Skeletal muscle cell (primary cell): ENCODE measurements at places on chromosomes 11 and 22.
A peak's percentile ranks its signal among the peaks of the same experiment; 100 is the strongest.

DNA sequence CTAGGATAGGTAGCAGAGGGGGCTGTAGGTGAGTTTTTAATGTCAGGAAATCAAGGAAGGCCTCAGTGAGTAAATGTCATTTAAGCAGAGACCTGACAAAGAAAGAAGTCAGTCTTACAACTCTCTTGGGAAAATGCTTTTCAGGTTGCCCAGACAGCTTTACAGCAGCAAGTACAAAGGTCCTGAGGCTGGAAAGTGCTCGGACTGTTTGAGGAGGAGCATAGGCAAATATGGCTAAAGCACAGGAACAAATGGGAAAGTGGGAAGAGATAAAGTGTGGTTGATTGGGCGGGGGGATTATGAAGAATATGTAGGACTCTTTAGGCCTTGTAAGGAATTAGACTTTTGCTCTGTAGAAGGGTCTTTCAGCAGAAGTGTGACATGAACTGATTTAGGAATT is 125.4 kb downstream of the ARHGAP42 start:
- DNase-seq: no peak

DNA sequence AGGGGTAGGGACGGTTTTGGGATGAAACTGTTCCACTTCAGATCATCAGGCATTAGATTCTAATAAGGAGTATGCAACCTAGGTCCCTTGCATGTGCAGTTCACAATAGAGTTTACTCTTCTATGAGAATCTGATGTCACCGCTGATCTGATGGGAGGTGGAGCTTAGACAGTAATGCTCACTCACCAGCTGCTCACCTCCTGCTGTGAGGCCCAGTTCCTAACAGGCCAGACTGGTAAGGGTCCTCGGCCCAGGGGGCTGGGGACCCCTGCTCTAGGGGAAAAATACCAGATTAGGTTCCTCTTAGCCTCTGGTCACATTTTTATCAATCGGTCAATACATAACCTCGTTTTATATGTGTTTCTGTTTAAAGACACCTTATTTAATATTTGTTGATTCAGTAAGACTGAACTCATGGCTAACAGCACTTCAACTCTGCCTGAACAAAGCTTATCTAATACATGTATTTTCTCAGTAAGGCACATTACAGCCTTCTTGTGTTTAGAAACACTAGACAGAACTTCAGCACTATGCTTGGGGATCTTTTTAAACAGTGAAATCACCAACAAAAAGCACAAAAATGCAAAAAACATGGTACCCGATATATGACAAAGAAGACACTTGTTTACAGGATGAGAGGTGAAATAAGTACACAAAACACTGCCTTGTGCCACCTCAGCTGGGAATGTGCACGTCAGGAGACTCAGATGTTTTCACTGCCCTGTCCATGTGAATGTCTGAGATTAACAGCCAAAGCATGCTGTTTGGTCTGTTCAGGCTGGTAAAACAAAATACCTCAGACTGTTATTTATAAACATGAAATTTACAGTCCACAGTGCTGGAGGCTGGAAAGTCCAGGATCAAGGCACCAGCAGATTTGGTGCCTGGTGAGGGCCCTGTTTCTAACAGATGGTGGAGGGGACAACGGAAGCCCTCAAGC is 107.5 kb downstream of the USP35 start:
- DNase-seq: no peak

GRCh38 chr11:111698852-111699559 is 67.2 kb downstream of the PPP2R1B start:
- peak; percentile 46 for DNase-seq

- DNase-seq: peak; percentile 63
Measured at GRCh38 chr11:63871962-63872799, 33.3 kb downstream of the MARK2 start.

GRCh38 chr22:31488346-31488883 is 1.2 kb downstream of the EIF4ENIF1 start:
- no peak for DNase-seq

DNA sequence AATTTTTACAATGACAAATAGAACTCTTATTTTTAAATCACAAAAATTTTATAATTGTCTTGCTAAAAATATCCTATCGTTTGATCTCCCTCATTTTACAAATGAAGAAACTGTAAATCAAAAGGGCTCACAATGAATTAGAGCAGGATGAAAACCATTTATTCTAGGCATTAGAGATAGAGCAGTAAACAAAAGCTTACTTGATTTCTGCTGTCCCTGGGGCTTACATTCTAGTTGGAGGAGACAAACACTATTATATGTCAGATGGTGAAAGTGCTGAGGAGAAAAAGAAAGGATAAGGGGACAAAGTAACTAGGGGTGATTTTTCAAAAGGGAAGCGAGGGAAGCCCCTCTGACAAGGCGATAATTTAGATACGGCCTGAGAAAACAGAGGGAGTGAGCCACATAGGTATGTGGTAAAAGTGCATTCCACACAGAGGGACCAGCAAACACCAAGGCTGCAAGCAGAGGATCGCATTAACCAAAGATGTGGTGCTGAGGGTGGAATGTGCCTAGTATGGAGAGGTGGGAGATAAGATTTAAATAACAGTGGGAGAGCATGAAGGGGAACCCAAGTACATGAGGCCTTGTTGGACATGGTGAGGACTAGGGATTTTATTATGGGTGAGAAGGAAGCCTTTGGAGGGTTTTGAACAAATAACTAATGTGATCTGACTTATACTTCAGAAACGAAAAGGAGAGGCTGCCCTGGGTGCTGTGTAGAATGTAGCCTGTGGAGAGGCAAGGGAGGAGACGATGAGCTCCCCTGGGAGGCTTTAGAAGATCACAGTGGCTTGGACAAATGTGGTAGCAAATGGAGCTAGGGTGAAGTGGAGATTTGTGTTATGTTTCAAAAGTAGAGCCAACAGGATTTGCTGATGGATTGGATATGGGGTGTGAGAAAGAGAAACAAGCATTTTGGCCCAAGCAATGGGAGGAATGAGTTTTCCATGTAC is 62.1 kb downstream of the PDHX start:
- no peak for DNase-seq

DNA sequence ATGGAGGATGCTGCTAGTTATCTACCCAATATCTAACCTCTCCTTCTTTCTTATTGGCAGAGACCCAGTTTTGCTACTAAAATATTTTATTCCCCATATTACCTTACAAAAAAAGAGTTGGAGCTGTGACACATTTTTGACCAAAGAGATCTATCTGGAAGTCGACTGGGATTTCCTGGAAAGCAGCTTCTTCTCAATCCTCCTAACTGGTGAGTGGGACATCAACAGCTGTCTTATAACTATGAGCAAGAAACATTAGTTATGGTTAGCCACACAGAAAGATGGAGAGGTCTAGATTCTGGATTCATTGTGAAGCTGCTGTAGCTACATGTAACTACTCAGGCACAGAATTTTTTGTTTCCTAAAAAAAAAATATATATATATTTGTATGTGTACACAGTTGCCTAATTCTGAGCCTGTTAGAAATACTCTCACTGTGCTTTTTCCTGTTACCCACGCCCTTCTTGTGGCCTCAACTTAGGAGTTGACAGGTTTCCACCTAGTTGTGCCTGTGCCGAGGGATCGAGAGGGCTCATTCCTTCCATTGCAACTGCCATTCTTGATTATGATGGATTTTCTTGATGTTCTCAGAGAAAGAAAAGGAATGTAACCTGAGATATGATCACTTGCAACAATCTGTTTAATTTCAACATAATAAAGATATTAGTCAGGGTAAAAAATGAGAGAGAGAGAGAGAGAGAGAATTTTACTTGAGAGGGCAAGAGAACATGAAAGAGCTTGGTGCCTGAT is 142.0 kb downstream of the SLC17A6 start:
- no peak for DNase-seq

DNA sequence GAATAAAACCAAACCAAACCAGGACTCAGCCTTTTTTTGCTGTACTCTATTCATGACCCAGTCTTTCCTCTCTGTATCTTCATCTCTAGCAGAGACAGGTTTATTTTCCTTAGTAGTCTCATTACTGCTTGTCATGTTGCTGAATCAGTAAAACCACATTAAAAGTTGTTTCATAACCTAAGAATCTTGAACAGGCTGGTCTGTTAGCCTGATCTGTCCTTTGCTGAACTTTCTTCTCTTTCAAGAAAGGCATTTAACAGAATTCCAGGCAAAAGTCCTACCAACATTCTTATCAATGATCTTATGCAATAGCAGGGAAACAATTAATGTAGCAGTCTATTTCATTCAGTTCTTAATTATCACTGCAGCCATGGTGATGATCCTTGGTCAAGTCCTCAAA is 197.7 kb downstream of the CASP12 start:
- DNase-seq: peak; percentile 47

DNA sequence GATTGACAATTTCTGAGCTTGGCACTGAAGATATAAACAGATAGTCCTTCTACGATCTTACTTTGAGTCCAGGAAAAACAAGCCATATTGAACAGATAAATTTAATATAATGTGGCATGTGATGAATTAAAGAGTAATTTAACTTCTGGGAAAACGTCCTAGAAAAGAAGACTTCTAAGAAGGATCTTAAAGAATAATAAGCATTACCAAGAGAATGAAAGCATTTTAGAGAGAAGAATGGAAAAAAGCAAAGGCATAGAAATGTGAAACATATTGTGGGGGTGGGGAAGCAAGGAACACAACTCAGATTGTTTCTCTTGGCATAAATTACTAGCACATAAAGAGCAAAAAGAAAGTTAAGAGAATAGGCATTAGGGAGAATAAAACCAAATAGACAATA is 5.4 kb downstream of the DDIAS start:
- DNase-seq: no peak

GRCh38 chr11:31560842-31561476 is 51.4 kb downstream of the ELP4 start:
- no peak for DNase-seq

DNA sequence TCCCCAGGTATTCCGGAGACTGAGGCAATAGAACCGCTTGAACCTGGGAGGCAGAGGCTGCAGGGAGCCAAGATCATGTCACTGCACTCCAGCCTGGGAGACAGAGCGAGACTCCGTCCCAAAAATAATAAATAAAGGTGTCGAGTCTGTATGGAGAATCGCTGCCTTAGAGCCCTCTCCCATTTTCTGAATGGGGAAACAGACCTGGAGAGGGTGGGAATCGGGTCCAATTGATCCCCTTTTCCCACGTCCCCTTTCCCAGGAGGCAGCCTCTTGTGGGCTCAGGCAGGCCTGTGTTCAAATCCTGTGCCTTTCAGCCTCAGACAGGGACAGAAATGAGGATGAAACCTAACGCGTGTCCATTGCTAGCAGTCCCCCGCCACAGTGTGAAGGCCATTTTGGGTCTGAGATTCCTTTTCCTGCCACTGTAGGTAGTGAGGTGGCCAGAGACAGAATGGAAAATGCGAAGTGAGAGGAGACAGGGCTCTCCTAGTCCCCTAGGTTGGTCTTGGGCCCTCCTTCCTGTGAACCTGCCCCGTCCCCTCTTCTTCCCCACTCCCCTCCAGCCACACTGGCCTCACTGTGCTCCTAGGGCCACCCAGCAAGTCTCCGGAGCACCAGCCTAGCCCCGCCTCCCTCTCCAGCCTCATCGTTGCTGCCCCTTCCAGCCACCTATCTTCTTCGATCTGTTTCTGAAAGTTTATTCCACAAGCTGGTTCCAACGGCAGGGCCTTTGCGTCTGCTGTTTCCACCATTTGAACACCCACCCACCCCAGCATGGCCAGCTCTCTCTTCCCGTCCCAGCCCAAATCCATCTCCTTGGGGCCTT is 2.7 kb upstream of the POLDIP3 start:
- no peak for DNase-seq

- DNase-seq: no peak
Measured at GRCh38 chr22:48510599-48510998, 1317.1 kb downstream of the BRD1 start.

DNA sequence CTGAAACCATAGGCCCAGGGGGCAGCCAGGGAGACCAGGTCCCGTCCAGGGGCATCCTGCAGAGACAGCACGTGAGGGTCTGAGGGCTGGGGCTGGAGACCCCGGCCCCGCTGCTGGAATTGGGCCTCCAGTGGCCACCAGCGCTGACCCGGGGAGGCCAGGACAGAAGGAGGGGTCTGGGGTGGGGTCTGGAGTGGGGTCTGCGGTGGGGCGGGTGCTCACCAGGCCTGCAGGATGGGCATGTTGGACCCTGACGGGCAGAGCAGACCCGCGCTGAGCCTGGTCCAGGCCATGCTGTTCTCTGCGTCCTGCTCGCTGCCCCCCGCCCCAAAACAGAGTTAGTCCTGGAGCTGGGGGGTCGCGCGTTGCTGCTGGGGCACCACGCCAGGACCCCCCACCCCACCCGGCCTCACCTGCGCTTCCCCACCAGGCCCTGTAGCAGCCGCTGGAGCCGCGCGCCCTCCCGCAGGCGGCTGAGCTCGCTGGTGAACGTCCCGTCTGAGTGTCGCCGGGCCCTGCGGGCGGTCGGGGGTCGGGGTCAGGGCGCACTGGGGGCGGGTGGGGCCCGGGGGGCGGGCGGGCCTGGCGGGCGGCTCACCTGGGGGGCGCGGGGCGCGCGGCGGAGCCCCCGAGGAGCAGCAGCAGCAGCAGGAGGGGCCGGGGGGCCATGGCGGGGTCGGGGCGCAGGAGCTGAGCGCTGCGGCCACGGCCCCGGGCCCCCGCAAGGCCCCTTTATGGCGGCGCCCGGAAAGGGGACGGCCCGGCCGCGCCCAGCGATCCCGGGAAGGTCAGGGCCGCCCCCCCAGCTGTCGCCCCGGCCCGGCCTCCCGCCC is at the start of gene SCT:
SCT (minus strand) TSS at position 707 of the 833 bp plus-strand sequence; CDS start at position 669, 38 bp downstream.
- DNase-seq: no peak
